Stimulated activated CD4-positive, alpha-beta T cell treated with anti-CD3 and anti-CD28 coated beads, Interleukin-1b, Interleukin-23, amount 100 ng/mL, for 48 hours (primary cell): ENCODE measurements at places on chromosomes 3 and 15.

GRCh38 chr3:11825301-11825700, 21.4 kb downstream of the TAMM41 start:
- DNase-seq = no peak

- no peak for DNase-seq
Observed at GRCh38 chr3:82978368-82978767, 1216.9 kb upstream of the GBE1 start.

GRCh38 chr3:125045194-125045593, 10.6 kb downstream of the HEG1 start:
- DNase-seq = no peak

DNA sequence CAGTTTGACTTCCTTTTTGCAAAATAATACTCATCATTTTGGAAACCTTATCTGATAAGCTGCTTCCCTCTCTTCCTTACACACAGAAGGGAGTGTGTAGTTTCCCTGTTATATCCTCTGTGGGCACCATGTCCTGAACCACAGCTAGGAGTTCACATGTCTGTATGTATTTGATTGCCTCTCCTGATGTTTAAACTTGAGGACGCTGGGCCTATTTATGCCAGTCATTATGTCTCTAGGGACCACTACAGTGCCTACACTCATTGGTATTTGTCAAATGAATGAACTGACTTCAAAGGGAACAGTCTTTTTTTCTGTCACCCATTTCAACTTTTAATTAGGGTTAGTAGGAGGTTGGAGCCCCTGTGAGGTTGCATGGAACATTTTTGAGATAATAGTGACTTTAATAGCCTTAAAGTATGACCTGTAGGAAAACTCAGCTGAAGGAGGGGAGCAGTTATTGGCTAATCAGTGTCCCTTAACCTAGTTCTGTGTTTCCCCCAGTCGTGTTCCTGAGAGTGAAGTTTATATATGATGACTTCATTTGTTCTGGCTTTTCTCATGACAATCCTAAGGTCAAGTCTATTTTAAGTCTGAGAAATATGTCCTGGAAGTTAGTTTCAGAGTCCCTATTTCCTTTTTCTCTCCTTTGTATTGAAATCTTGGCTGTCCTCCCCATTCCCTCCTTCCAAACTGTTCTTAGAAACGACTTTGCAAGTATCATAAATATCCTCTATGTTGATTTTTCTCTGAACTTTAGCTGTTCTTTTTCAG, 28.9 kb downstream of the PDE8A start:
- DNase-seq = no peak

GRCh38 chr3:184907681-184908649, 96.0 kb downstream of the VPS8 start:
- no peak for DNase-seq

- no peak for DNase-seq
Observed at GRCh38 chr3:32387512-32387911, 4.1 kb upstream of the CMTM7 start.

- no peak for DNase-seq
Observed at GRCh38 chr3:23242106-23242505, 39.0 kb downstream of the UBE2E2 start.

DNA sequence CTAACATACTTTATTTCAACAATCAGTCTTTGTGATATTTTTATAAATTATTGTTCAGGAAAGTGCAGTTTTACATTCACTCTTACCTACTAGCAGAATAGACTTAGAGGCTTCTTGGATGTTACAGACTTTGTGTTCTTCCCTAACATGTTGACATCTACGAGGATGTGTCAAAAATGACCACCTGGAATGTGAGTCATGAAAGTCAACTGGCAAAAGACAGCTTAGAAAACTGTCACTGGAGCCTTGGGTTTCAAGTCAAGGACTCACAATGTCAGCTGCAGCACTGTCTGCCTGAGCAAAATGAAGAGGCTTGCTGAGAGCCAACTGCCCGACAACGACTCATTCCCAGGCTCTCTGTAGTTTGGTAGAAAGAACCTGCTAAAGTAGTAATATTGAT, 91.5 kb downstream of the CERS3 start:
- no peak for DNase-seq

GRCh38 chr3:195883160-195883559, 25.2 kb downstream of the TNK2 start:
- DNase-seq = no peak

DNA sequence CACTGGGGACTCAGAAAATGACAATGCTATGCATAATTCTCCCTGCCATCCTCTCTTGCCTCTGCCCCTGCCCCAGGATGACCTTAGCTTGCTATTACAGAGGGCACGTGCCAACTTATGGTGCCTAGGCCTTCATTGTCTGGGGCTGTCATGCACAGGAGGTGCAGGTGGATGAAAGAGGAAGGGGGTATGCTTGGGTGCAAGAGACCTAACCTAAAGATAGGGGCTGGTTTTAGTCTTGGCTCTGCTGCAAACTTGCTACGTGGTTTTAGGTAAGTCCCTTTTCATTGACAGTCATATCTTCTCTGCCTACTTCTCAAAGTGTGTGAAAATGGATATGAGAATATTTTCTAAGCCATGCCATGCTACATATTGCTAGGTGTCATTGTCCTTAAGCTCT, 161.3 kb downstream of the EPHB1 start:
- DNase-seq = no peak

DNA sequence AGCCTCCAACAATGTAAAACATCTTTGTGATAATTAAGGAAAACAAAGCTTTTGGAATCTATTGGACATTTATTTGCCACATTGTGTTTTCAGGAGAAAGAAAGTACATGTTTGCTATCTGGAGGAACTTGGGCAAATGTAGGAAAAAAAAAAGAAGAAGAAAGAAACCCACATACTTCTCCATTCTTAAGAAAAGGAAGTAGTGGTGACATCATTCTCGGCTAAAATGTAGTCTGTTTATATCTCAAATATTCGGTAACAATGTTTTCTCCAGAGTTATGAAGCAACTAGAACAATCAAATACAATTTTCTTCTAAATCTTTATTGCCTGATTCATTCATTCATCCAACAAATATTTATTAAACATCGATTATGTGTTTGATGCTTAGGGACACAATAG, 2.3 kb upstream of the TGFBR2 start:
- no peak for DNase-seq

DNA sequence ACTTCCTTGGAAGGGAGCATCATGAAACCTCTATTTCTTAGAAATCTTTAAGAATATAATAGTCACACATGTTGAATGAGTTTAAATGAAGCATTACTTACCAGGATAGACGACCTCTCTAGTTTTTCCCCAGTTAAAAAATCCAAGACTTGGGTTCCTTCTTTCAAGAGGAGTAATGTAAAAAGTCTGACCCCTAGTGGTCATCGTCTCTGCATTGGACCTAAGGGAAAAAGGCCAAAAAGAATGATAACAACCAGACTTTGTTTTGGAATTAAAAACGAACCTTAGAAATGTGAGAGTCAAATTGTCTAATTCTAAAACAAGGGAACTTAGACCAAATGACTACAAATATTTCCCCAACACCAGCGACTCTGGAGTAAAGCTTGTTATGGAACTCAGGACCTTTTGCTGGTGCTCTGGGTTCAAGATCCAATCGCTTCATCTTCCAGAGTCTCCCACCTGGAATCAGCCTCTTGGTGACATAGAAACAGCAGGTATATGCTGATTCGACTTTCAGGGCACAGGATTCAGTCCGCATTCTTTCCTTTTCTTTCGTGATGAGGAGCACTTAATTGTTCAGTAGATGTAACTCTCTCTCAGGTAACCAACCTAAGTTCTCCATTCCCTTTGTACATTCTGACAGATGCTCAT, 214.8 kb upstream of the TPRG1 start:
- no peak for DNase-seq

DNA sequence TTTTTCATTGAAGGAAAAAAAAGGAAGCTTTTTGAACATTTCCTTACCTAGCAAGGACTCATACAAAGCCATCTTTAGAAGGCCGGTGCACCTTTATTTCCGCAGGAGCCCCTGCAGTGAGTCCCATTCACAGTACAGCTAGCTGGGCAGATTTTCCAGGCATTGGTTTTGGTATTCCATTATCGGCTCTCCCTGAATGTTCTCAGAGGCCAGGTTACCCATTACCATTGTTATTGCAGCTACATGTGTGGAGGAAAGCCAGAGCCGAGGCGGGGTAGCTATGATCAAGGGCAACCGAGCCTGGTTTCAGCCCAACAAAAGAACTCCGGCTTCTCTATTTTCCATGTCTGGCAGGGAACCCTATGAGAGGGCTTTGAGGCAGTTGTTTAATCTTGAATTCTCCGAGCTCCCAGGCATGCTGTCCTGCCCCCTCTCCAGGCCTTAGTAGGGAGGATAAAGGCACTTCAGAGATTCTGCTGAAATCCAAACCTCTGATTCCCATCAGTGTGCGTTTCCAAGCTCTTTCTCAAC, 100.3 kb downstream of the LRRK1 start:
- DNase-seq = no peak

DNA sequence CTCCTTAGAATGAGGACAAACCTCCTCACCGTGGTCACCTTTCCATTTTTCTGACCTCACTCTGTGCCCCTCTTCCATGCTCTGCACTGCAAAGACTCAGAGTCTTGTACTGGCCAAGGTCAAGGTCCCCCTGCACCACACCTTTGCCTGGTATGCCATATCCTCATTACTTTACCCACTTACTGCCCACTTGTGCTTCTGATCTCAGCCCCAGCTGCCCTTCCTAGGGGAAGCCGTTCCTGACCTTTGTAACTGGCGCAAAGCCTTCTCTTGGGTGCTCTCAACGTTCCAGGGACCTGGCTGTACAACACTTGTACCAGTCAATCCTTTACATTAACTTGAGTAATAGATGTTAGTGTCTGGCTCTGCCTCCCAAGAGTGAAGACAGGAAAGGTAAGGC, 256.0 kb downstream of the SV2B start:
- DNase-seq = no peak

DNA sequence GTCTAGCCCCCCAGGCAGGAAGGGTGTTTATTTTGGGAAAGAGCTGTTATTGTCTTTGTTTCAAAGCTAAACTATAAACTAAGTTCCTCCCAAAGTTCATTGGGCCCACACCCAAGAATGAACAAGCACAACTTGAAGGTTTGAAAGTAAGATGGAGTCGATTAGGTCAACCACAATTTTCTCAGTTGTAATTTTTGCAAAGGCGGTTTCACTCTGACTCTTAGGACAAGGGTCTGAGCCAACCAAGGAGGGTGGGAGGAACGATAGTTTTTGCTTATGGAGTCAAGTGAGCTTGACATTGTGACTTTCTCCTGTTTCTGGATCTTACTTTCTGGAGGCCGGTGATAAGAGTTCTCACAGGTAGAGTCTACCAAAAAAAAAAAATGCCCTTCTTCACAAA, 5.8 kb upstream of the ZNF770 start:
- DNase-seq = peak; percentile 32

DNA sequence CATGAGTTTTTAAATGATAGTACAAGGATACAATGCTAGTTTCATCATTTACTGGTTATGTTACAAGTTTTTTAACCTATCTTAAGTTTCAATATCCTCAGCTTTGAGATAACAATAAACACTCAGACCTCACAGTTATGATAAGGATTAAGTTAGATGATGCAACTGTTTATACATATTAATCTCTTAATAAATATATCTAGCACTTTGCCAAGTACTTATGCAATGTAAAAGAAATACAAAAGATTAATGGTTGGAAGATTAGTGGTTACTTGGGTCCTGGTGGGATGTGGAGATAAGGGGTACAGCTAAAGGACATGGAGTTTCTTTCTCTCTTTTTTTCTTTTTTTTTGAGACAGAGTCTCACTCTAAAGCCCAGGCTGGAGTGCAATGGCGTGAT, 12.0 kb downstream of the SPPL2A start:
- DNase-seq = no peak

DNA sequence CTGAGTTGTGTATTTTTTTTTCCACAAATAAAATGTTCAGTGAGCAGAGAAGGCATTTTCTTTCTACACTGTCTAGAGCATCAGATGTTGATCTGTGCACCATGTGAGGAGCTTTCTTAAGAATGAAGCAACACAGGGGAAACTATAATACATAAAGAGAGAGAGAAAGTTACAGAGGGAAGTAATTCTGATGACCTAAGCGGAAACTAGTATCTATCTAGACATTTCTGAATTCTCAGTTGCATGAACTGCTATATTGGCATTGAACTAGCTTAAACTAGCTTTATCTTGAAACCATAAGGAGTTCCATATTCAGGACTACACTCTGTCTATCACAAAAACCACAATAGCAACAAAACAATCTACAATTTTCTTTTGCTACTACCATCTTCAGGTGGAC, 822.4 kb downstream of the VGLL3 start:
- no peak for DNase-seq

DNA sequence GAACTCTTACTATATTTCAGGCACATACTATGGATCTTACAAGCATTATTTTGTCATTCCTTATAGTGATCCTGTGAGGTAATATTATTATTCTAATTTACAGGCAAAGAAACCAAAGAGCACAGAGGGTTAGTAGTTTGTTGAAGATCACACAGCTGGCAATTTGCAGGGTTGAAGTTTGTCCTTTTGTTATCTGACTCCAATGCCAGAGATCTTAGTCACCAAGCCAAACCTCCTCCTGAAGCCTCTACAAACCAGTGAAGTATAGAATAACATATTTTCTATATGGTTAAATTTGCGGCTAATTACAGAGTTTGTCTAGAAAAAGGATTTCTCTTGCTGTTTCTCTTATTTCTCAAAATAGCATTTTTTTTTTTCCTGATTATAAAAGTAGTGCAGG, 11.2 kb downstream of the ISLR2 start:
- DNase-seq = no peak

- no peak for DNase-seq
Observed at GRCh38 chr15:35867356-35867755, 321.4 kb upstream of the DPH6 start.

- DNase-seq = no peak
Observed at GRCh38 chr3:143831994-143832393, 16.3 kb downstream of the SLC9A9 start.

- DNase-seq = no peak
Observed at GRCh38 chr3:128432971-128433836, 33.5 kb downstream of the DNAJB8 start.
